Smooth muscle cell of trachea (primary cell): ENCODE measurements at places on chromosomes 16 and 17. TPM values are rescaled to one million over a fixed set of nuclear protein-coding genes. Genes with fewer than 3 reads are reported as not detected.

MOSMO gene
- 9.8 and 13.2 TPM in 2 replicates for total RNA-seq

CBFA2T3 gene
- 0.17 TPM in 1 of 2 replicates, not detected in the other for total RNA-seq

FOXN1 gene
- total RNA-seq: not detected in 2 replicates

CNGB1 gene
- total RNA-seq: not detected in 2 replicates

SMTNL2 gene
- 0.15 and 1.2 TPM in 2 replicates for total RNA-seq

TPPP3 gene
- 1.0 and 2.2 TPM in 2 replicates for total RNA-seq

STH gene
- not detected in 2 replicates for total RNA-seq

SECTM1 gene
- total RNA-seq: 39.7 and 198 TPM in 2 replicates

STX1B gene
- total RNA-seq: 2.6 and 3.6 TPM in 2 replicates

ASIC2 gene
- total RNA-seq: 0.15 and 0.66 TPM in 2 replicates

CTRB2 gene
- total RNA-seq: not detected in 2 replicates

ZFP1 gene
- total RNA-seq: 14.2 and 14.7 TPM in 2 replicates

BRIP1 gene
- total RNA-seq: 0.99 and 11.6 TPM in 2 replicates

TNFRSF17 gene
- not detected in 2 replicates for total RNA-seq

NEUROD2 gene
- total RNA-seq: not detected in 2 replicates

NT5C gene
- 32.1 and 80.4 TPM in 2 replicates for total RNA-seq

RFFL gene
- total RNA-seq: 16.7 and 27.5 TPM in 2 replicates

DPEP3 gene
- total RNA-seq: not detected in 2 replicates

OR1F1 gene
- total RNA-seq: not detected in 2 replicates

RAB11FIP4 gene
- total RNA-seq: 0.29 and 1.2 TPM in 2 replicates

C16orf89 gene
- under 0.01 and 1.3 TPM in 2 replicates for total RNA-seq

MEFV gene
- total RNA-seq: under 0.01 and 0.15 TPM in 2 replicates

MYCBPAP gene
- total RNA-seq: 1.5 and 2.8 TPM in 2 replicates

KRT12 gene
- not detected in 2 replicates for total RNA-seq

MARVELD3 gene
- total RNA-seq: not detected in 2 replicates

CD300C gene
- total RNA-seq: not detected in 2 replicates

DBF4B gene
- 1.8 and 8.6 TPM in 2 replicates for total RNA-seq

TAC4 gene
- not detected in 2 replicates for total RNA-seq

NPIPB13 gene
- 0.15 and 2.0 TPM in 2 replicates for total RNA-seq

AANAT gene
- total RNA-seq: 0.17 TPM in 1 of 2 replicates, not detected in the other
